ENCODE measurements at places on chromosomes 7 and 10.

- no peak for DNase-seq
Measured at GRCh38 chr7:16804674-16805439, at the start of gene AGR2. Gene AGR2, minus strand, starts transcription at chr7:16804999. Its CDS starts 3,203 bp downstream, at chr7:16801796.

- no peak for DNase-seq
Measured at GRCh38 chr7:52100-52499, 140.3 kb upstream of the FAM20C start.

- DNase-seq, result no peak
Measured at GRCh38 chr10:84075226-84076046, 63.9 kb upstream of the GHITM start.

DNA sequence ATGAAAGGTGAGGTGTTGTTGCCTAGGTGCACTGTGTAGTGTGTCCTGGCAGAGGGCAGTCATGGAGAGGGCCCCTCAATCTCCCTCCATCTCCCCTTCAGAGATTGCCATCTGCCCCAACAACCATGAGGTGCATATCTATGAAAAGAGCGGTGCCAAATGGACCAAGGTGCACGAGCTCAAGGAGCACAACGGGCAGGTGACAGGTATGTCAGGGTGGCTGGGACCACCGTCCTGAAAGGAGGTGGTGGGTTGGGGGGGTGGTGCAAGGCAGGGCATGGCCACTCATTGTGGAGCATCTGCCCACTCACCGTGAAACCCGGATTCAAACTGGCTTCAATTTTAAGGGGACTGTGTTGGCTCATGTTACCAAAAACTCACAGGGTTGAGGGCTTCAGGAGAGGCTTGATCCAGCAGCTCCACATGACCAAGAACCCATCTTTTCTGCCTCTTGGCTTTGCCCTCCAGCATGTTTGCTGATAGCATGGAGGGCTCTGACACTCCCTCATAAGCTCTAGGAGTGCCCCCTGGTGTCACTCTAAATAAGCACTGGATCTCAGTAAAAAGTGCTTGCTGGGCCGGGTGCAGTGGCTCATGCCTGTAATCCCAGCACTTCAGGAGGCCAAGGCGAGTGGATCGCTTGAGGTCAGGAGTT is 12.2 kb downstream of the ARPC1B start:
- no peak for DNase-seq

DNA sequence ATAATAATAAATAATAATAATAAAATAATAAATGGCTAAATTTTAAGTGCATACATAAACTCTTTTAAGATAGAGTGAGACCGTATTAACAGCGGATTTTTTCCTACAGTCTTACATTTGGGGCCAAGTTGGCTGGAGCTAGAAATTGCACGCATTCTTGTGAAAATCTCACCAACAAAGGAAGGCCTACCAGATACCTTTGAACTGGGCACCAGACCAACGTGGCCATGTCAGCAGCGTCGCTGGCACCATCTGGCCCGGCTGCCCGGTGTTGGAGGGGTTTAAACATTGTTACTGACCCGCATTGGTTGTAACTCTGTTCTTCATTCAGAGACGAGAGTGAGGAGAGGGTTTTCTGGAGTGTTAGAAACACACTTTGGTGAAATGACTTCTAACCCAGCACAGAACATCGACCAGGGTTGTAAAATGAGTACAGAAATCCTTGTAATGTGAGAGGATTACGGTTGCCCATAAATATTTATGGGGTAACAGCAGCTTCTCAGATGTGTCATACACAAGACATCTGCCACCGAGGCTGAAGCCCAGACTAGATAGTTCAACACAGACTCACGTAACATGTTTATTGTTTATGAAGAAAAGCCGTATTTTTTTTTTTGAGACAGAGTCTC is 34.6 kb upstream of the UNCX start:
- no peak for DNase-seq

GRCh38 chr10:49300140-49300974 is 1.4 kb downstream of the C10orf71 start:
- no peak for DNase-seq

- no peak for DNase-seq
Measured at GRCh38 chr10:25831080-25831479, 102.9 kb upstream of the MYO3A start.

GRCh38 chr7:39949971-39950472 is at the start of gene CDK13:
Gene CDK13, plus strand, starts transcription at chr7:39950256. Its CDS starts 386 bp downstream, at chr7:39950642.
- peak; percentile 88 for DNase-seq

DNA sequence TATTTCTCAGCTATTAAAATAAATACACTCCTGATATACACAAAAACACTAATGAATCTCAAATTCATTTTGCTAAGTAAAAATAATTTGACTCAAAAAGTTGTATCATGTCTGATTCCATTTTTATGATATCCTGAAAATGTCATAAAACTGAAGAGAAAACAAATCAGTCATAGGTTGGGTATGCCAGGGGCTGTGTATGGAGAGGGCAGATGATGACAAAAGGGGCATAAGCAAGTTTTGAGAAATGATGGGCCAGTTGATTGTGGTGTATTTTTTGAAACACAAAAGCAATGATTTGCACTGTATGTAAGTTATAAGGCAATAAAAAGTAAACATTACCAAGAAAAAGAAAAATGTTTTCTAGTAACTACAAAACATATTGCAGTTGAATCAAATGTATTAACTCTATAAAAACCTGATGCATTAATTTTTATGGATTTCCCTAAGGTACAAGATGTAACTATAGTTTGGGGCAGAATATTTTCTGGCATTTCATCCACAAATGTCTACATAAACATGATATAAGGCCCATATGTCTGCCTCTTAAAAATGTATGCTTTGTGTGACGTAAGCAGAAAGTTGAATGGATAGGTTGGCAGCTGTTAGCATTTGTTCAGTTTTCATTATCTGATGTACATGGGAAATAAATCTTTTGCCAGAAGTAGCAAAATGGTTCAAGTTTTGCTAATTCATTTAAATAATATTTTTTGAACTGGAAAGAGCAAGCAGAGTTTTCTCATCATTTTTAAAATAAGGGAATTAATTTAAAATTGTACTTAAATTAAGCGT is 35.1 kb upstream of the ING3 start:
- no peak for DNase-seq

DNA sequence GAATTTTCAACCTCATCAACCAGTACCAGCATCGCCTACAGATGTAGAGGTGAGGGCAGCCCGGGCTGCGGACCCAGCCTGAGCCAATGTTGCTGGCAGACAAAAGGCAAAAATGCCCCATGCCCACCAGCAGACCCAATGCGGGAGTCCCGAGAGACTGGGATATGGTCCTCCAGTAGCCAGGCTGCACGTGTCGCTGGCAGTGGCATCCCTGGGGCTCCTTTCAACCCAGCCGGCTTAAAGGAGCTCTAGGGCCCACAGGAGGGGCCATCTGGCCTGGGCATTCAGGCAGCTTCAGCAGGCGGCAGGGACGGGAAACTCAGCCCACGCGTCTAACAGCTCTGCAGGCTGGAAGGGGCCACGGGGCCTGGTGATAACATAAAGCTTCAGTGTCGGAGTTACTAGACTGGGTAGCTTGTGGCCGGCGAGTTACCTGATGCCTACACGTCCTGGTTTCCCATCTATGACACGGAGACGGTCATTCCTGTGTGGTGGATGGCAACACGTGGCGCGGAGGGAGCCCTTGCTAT is 70.7 kb downstream of the PROSER2 start:
- DNase-seq, result no peak

DNA sequence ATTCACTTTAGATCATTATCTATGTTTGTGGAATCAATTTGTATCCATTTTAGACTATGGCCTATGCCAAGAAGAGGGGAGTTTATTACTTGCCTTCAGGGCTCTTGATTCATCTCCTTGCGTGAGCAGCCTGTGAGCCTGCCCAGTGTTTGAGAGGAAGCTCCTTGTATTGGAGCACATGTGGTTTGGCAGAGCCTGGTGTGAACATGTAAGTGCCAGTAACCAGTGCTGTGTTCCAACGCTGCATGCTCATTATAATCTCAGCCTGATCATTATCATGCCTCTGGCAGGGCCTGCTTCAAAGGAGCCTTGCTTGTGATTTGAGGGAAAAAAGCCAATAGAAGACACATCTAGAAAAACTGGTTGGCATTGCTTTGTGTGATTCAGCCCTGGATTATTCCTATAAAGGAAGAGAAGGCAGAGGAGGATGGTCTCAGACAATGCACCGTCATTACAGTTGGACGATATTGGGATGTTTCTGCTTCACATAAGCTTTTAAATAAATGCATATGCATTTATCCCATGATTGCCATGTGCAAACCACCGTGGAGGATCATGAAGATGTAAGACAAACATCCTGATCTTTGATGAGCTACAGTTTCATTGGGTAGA is 203.4 kb upstream of the AHR start:
- DNase-seq, result no peak

DNA sequence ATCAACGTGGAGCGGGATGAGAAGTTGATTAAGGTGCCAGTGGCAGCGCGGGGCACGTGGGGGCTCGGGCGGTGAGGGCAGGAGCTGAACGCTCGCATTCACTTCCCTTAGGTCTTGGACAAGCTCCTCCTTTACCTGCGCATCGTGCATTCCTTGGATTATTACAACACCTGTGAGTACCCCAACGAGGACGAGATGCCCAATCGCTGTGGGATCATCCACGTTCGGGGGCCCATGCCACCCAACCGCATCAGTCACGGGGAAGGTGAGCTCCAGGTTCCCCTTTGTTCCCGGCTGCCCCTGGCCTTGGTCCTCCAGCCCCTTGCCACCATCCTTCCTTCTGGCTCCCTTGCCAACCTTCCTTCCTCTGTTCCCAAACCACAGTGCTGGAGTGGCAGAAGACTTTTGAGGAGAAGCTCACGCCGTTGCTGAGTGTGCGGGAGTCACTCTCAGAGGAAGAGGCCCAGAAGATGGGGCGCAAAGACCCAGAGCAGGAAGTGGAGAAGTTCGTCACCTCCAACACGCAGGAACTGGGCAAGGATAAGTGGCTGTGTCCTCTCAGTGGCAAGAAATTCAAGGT is 2.5 kb downstream of the UFSP1 start:
- no peak for DNase-seq

DNA sequence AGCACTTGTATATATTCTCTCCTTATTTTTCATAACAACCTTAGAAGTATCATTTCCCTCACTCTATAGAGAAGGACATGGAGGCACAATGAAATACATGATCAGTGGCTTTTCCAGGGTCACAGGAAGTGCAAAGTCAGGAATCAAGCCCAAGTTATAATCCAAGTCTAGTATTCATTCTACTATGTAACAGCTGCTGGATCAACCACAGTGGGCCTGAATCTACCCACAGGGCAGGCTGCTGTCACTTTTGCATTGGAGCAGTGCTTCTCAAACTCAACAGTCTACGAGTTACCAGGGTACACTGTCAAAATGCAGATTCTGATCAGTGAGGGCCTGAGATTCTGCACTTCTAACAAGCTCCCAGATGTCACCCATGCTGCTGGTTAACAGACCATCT is 18.3 kb downstream of the ZDHHC16 start:
- no peak for DNase-seq
